ENCODE measurements at places on chromosomes 3 and 15.

- DNase-seq = no peak
Measured at GRCh38 chr3:139265131-139266016, 78.4 kb upstream of the MRPS22 start.

- no peak for DNase-seq
Measured at GRCh38 chr15:50531163-50531562, 15.3 kb downstream of the USP50 start.

DNA sequence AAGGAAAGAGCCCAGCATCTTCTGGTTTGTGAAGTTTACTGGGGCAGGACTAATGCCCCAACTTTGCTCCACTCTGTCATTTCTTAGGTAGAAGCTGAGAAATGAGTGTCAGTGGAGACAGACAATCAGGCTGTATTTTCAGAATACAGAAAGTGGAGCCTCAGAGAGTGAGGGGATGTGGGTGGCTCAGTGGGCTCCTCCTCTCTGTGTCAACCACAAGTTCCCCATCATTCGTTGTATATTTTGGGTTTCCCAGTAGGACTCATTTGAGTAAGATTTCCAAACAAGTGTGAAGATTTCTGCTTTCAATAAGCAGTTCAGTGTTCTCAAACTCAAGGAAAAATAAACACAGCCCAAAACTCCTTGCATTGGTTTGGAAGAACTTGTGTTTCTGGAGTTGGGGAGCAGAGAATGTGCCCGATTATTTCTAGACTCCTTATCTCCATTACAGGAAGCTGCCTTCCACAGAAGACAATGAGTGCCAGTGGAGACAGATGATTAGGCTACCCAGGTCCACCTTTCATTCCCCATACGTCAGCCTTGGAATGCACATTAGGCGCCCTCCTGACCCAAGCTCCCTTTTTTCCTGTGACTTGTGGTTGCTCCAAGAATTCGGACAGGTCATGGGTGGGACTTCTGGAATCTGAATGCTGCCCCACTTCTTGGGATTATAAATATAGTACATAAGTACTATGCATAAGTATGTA, 792.1 kb upstream of the LMCD1 start:
- DNase-seq = no peak

- no peak for DNase-seq
Measured at GRCh38 chr15:46938169-46938568, 779.1 kb upstream of the SEMA6D start.

GRCh38 chr3:170493712-170494182, 75.1 kb downstream of the CLDN11 start:
- peak; percentile 82 for DNase-seq

- no peak for DNase-seq
Measured at GRCh38 chr15:45606413-45606812, 19.2 kb downstream of the BLOC1S6 start.

DNA sequence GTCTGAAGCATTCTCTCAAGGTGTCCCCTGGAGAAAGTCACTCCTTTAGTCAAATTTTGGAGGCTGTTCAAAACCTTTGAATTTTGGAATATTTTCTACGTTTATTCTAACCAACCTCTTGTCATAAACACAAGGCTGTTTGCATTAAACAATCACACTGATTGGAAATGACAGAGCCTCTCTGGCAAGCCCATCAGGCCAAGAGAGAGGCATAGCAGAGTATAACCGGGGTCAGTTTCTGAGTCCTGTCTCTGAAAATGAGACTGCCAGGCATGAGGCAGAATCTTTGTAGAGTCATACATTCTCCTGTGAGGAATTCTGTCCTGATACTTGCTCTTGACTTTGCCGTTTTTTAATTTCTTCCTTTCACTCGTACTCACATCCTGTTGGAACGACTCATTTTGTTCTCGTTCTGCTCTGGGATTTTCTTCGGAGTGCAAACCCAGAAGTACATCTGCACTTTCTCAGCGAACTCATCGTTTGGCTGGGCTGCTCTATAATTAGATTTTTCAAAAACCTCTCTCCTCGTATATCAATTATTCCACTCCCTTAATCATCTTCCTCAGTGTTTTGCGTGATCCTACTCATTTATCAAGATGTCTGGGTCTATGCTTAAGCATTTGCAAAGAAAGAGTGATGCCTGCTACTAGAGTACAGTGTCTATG, 114.2 kb downstream of the AGBL1 start:
- peak; percentile 14 for DNase-seq

- peak; percentile 53 for DNase-seq
Measured at GRCh38 chr15:25875566-25875965, 12.4 kb upstream of the ATP10A start.

DNA sequence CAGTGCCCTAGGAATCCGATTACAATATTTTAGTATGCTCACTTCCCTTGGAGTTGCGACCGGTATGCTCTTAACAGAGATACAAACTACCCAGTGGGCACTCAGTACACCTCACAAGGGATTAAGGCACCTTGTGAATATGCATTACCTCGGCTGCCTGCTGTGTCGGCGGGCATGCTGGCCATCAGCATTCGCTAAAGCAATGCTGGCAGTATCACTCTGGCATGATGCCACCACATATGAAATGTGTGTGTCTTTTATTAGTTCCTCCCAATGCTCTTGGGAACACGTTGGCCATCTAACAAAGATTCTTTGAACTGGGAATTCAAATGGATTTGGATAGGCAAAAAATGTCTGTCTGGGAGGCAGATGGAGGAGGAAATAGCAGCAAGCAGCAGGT, 67.4 kb upstream of the FOXB1 start:
- DNase-seq = no peak

GRCh38 chr3:71207632-71208031, 375.9 kb downstream of the FOXP1 start:
- no peak for DNase-seq

GRCh38 chr3:38960042-38960622, 91.6 kb downstream of the SCN11A start:
- peak; percentile 33 for DNase-seq

DNA sequence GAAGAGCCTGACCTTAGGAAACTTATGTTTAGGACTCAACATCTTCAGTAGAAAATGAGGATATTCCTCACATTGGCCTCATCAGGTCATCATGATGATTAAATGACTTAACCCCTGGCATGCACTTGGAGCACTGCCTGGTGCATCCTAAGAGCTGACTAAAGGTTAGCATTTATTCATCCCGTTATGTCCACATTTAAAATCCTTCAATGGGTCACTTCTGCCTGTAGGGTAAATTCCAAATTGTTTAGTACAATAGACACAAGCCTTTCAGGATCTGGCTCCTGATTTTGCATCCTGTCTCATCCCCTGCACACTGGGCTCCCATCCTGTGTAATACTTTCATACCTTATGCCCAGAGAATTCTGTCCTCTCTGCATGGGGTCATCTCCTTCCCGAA, 195.2 kb upstream of the MCTP2 start:
- DNase-seq = no peak

DNA sequence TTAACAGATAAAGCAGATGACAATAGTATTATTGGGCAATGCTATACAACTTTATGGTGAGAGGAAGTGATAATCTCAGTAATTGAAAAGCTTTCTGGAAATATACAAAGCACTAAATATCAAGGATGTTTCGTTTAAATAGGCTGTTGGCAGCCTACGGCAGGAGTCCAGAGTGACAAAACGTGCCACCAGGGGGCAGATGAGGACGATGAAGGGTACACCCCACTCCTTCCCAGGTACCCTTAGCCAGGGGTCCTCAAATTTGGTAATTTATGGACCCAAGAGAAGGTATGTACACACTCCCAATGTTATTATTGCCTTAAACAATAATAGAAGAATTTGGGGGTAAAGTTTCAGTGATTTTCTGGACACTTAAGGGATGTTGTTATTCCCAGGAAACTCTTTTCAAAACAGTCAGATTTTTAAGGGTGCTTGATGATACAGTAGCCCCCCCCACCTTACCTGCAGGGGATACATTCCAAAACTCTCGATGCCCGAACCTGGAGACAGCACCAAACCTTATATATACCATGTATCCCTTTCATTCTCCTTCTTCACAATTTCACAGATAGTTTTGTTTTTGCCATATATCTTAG, 1.4 kb upstream of the MAGEL2 start:
- DNase-seq = peak; percentile 5

- no peak for DNase-seq
Measured at GRCh38 chr15:100021653-100022052, 288.4 kb upstream of the LYSMD4 start.

DNA sequence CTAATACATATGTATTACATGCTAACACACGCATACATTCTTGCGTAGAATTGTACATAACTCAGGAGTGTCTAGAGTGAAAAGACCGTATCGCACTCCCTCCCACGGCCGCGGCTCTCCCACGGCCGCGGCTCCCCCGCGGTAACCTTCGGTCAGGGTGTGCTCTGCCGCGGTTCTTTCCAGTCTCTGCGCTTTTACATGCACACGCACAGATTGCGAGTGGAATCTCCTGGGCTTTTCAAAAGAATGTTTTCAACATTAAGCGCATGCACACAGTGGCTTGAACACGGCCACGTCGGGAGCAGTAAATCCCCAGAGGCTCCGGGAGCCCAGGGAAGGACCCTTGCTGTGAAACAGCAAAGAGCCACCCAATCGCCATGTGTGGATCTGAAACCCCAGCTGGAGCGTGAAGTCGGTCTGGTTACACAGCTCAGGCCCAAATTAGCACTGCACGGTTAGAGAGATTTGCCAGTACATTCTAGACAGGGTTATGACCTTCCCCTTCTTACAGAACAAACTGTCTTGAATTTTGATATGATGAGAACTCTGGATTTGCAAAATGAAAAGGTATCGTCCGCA, 805 bp upstream of the RGMA start:
- no peak for DNase-seq

DNA sequence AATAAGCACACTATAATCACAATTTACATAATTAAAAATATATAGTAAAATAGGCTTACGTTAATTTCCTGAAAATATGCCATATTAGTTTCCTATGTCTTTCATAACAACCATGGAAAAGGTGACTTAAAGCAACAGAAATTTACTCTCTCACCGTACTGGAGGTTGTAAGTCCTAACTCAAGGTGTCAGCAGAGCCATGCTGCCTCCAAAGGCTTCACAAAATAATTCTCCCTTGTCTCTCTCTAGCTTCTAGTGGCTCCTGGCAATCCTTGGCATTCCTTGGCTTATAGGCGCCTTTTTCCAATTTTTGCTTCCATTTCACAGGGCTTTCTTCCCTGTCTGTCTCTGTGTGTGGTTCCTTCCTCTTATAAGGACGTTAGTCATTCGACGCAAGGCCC, 7.6 kb downstream of the SI start:
- no peak for DNase-seq

DNA sequence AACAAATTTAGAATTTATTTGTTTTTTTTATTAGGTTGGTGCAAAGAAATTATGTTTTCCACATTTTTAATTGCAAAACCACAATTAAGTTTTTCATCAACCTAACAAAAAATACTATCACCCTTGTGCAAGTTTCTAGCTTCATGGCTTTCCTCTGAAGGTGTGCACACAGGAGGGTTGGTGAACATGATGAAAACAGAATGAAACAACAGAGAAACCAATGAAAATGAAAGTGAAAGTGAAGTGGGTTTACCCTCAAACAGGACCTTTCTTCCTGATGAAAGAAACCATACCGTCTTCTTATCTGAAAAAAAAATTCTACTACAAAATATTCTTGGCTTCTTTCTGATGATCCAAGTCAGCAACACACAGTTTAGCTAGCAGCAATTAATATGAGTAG, 71.9 kb upstream of the FEZF2 start:
- peak; percentile 17 for DNase-seq

GRCh38 chr3:73461547-73461946, 163.2 kb downstream of the PDZRN3 start:
- DNase-seq = peak; percentile 77

DNA sequence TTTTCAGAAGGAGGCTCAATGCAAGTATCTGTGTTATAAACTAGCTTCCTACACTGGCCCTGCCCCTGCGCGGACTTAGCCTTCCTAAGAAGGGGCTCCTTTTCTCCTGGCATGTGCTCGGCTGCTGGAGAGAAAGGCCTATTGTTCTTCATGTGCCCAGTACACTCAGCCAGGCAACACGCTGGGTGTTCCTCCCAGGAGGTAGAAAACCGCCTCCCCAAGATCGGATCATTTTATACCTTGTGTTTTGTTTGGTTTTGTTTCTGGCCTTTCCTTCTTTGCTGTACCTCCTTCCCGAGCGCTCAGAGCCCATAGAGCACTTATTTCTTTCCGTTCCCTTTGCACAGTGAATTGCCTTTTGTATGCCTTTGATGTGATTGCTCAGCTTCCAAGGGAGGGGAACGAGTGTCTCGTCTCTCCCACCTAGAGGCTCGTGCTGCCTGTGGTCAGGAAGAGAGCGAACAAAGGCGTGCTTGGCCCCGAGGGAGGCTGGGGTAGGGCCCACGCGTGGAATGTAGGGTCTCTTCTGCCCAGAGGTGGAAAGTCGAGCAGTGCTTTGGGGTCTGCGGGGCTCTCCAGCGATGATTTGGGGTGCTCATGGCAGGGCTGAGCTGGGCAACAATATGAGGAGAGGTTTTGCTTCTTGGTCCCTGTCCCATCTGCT, 30.0 kb downstream of the CCNL1 start:
- peak; percentile 15 for DNase-seq

DNA sequence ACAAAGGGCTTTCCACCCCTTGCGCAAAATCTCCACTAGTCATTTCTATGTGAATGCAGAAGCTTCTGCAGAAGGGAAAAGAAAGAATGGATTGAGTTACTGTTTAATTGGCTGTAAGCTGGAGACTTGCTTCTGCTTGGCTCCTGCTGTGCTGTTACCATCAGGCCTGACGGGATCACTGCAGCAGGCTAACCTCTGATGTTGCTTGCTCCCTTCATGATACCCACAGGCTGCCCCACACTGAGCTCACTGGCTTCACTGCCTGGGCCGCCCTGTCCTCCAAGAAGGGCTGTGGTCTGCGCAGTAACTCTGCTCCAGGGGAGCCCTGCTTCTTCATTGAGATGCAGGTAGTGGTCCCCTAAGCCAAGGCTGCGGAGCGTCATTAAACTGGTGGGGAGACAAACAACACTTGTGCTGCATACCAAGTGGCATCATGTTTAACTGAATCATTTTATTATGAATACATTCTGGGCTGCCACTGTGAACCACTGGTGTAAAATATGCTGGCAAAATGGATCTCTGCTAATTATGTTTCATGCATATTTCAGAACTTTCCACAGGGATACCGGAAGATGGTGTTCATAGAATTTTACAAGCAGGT, 78.6 kb downstream of the WDR49 start:
- no peak for DNase-seq
